ENCODE measurements at places on chromosomes 3 and 15.

DNA sequence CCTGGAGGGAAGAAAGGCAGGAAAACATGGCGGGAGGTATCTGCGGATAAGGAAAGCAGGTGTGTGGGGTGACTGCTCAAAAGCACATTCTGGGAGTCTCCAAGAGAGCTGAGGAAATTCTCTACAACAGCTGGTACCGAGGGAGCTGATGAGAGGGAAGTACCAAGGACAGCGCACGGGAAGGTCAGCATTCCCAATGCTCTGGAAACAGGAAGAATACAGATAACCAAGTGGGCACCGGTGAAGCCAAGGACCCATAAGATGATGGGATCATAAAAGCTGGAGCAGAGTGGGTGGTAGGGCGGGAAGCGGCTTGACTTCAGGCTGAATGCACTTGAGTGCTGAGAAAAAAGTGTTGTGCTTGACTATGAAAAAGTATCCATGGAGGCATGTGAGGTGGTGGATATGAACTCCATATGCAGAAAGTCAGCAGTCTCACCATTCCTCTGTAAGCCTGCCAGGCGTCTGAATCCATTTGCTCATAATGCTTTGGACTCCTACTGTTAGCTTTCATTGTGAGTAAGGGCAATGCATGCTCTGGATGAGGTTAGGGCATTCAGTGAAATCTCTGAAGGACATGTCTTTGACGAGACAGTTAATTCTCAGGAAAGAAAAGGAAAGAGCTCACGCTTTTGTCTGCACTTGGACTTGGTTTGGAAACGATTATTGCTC is 215.5 kb downstream of the NR1D2 start:
- no peak for DNase-seq

- DNase-seq: no peak
Measured at GRCh38 chr3:42179110-42179725, 86.8 kb downstream of the CCK start.

GRCh38 chr3:134359121-134360010 is 14.9 kb downstream of the AMOTL2 start:
- no peak for DNase-seq

- peak; percentile 26 for DNase-seq
Measured at GRCh38 chr3:155995525-155996370, 124.6 kb upstream of the KCNAB1 start.

DNA sequence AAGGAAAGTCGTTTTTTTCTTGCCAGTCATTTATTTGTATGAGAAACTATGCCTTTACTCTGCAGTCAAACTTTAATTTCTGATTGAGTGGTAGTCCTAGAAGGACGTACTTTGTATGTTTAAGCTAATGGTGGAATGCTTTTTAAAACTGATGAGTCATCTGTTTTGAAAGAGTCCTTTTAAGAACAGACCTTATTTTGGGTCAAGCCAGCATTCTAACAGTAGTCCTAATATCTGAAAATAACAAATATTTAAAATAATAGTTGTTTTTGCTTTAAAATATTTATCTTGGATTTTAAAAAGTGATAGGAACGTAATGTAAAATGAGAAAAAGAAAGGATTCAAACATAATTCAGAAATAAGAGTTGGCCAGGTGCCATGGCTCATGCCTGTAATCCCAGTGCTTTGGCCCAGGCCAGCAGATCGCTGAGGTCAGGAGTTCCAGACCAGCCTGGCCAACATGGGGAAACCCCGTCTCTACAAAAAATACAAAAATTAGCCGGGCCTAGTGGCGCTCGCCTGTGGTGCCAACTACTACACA is 1.3 kb upstream of the LRRC58 start:
- DNase-seq: no peak

- no peak for DNase-seq
Measured at GRCh38 chr3:43499256-43499655, 122.6 kb downstream of the ANO10 start.

GRCh38 chr15:83410532-83410931 is 36.6 kb upstream of the SH3GL3 start:
- DNase-seq: no peak

- no peak for DNase-seq
Measured at GRCh38 chr3:73144276-73144675, 82.8 kb downstream of the EBLN2 start.

- no peak for DNase-seq
Measured at GRCh38 chr3:117903226-117903625, 1131.4 kb downstream of the IGSF11 start.

GRCh38 chr3:10888518-10889090 is 72.6 kb downstream of the SLC6A11 start:
- no peak for DNase-seq

GRCh38 chr3:187062526-187063177 is 76.6 kb downstream of the RPL39L start:
- no peak for DNase-seq

DNA sequence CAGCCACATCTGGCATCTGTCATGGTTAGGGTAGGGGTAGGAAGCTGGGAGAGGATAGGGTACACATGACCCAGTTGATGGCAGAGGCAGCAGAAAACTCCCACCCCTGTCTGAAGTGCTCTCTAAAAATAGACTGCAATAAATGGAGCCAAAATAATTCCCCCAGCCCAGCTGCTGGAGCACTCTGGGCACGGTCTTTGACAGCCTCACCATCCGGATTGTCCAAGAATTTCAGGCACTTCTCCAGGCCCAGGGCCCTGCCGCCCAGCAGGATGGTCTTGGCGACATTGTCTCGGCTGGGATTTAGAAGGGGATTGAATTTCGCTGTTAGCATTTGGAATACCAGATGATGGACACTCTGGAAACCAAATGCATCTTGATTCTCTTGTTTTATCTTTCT is 103.7 kb downstream of the IQSEC1 start:
- no peak for DNase-seq

GRCh38 chr3:42529468-42529867 is 27.0 kb downstream of the VIPR1 start:
- no peak for DNase-seq

DNA sequence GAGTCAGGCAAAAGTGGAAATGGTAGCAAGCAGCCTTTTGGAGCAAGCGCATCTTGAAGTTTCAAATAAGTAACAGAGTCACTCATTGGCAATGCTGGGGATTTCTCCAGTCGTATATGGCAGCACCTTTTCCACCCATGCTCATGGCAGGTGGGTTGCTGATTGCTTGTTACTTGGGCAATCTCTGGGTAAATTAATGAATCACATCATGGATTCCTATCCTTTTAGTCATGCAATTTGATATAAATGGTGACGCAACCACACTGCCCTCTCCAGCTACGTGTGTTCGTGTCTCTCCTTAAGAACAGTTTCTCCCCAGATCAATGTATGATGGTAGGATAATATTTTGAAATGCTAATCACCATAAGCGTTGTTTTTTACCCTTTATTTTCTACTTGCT is 339.9 kb upstream of the KCNH8 start:
- DNase-seq: no peak

GRCh38 chr3:135812057-135812456 is 153.5 kb upstream of the PPP2R3A start:
- DNase-seq: no peak

DNA sequence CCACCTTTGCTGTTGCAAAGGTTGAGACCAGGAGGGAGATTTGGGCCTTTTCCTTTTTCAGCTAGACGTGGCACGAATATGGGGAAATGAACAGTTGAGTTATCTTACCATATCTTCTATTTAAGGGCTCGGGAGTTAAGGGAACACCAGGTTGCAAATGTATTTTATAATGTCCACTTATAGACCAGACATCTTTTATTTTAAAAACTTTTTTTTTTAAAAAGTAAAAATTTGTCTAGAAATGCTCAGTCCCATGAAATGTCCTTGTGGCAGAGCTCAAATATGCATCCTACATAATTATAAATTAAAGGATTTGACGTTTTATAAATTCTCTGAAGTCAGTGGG is 103.6 kb upstream of the VEPH1 start:
- DNase-seq: no peak

DNA sequence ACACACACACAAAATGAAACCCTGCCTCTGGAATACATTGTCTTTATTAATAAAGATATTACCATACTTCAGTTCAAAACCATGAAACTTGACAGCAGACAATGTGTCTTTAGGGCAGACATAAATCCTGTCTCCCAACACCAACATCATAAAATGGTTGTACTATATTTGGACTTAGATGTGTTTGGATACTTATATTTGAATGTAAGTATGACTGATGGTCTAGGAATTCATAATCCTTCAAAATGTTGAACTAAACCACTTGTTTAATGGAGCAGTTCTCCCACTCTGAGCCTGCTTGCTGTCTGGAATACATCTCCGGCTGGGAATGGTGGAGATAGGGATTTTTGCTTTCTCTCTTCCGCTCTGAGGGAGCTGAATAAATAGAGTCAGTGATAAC is 10.6 kb downstream of the FBN1 start:
- DNase-seq: no peak

- no peak for DNase-seq
Measured at GRCh38 chr15:98699591-98700424, 51.5 kb downstream of the IGF1R start.

DNA sequence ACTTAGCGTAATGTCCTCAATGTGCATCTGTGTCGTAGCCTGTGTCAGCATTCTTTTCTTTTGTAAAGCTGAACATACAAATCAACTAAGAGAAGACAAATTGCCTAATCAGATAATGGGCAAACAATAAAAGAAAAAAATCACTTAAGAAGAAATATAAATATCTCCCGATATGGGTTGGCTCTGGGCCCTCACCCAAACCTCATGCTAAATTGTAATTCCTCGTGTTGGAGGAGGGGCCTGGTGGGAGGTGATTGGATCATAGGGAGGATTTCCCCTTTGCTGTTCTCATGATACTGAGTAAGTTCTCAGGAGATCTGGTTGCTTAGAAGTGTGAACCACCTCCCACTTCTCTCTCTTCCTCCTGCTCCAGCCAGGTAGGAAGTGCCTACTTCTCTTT is 285.0 kb upstream of the LYSMD4 start:
- DNase-seq: no peak

DNA sequence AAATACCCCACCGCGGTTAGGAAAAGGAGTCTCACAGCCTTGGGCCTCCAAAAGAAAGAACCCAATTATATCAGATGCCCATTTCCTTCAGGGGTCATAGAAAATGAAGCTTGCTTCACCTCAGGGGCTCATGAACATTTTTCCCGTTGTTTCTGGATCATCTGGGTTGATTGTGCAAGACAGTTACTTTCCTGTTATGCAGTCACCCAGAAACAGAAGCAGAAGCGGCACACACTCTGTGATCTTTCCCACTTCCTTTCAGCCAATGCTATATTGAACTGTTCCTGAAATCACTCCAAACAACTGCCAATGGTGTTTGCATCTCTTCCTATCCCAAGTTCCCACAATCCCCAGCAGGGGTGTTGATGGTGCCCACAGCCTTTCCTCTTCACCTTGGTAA is 295.6 kb upstream of the RASGRP1 start:
- DNase-seq: no peak

- no peak for DNase-seq
Measured at GRCh38 chr15:60993008-60993407, 236.1 kb downstream of the RORA start.

DNA sequence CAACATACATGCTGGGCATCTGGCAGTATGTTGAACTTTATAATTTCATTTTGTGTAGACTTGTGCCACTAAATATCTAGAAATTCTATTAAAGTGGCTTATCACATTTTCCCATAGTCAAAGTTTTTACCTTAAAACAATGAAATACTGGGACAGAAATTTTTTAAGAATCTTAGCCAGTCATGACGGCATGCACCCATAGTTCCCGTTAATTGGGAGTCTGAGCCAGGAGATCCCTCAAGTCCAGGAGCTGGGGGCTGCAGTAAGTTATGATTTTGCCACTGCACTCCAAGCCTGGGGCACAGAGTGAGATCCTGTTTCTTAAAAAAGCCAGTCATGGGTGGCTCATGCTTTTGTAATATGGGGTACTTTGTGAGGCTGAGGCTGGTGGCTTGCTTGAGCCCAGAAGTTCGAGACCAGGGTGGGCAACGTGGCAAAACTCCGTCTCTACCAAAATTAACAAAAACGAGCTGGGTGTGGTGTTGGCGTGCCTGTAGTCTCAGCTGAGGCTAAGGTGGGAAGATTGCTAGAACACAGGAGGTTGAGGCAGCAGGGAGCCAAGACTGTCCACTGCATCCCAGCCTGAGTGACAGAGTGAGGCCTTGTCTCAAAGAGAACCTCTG is 3.1 kb downstream of the RPSA start:
- no peak for DNase-seq

DNA sequence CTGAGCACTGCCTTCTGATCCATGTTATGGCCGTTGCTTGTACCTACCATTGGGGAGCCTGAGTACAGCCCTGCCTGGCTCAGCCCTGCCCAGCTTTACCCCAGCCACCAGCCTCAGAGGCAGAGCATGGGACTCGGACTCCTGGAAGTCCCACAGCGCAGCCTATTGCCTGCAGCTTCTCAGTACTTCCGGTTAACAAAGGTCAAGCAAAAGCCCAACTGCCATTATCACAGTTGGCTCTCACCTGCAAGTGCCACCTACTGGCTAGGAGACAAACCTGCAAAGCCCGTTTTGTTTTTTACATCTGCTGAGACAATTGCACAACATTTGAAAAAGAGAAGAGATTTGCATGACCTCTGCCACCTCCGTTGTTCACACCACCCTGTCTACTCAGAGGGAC is 1081.7 kb downstream of the NAALADL2 start:
- no peak for DNase-seq

DNA sequence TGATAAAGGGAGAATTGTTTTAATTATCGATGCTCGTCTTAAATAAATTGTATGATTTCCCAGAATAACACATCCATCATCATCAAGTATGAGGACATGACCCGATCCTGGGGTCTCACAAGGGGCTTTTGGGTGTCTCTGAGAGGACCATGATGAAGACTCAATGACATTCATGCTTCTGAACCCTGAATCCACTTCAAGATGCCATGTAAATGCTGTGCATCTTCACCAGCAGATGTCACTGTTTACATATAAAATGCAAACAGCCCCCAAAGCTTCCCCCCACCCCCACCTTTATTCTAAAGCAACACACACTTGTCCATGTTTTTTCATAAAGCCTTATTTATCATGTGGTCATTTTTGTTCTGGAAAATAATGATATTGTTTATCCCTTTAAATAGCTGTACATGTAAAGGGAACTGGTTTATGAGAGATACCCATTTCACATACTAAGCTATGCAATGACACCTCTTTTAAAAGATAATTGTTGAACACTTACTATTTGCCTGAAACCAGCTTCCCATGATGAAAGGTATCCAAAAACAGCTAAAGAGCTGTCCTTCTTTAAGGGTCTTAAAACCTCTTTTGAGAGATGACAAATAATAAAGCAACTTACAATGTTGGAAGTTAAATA is 69.7 kb upstream of the UBE3A start:
- DNase-seq: peak; percentile 28

DNA sequence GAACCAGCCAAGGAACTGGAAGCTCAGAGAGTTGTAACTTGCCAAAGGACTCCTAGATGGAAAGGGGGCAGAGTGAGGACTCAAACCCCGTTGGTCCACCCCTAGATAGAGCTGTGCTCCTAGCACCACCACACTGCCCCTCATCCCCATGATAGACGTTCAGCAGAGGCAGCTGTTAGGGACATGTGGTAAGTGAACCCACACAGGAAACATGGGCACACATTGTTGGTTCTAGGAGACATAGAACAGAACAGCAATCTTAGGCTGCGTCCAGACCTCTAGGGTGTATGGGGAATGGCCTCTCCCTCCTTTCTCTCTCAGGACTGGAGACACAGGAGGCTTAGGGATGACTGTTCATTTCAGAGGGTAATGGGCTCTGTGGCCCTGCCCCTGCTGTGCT is 102.7 kb downstream of the ANP32A start:
- DNase-seq: no peak

- DNase-seq: peak; percentile 19
Measured at GRCh38 chr15:54374184-54374952, 396.1 kb downstream of the UNC13C start.
